ENCODE measurements at places on chromosomes 11 and 22.

- no peak for DNase-seq
These were observed 2.0 kb upstream of the RRAS2 start for GRCh38 chr11:14360976-14361375.

DNA sequence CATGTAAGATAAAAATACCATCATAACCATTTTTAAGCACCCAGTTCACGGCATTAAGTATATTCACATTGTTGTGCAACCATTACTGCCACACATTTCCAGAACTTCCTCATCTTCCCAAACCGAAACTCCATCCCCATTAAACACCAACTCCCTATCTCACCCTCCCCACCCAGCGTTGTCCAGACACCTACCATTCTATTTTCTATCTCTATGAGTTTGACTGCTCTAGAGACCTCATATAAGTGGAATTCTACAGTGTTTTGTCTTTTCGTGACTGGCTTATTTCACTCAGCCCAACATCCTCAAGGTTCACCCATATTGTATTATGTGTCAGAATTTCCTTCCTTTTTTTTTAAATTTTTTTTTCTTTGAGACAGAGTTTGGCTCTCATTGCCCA is 45.2 kb downstream of the PPFIA1 start:
- no peak for DNase-seq

- no peak for DNase-seq
These were observed 66.2 kb downstream of the AMBRA1 start for GRCh38 chr11:46527591-46528130.

GRCh38 chr11:65262381-65262680 is 569 bp downstream of the POLA2 start:
- DNase-seq: no peak

DNA sequence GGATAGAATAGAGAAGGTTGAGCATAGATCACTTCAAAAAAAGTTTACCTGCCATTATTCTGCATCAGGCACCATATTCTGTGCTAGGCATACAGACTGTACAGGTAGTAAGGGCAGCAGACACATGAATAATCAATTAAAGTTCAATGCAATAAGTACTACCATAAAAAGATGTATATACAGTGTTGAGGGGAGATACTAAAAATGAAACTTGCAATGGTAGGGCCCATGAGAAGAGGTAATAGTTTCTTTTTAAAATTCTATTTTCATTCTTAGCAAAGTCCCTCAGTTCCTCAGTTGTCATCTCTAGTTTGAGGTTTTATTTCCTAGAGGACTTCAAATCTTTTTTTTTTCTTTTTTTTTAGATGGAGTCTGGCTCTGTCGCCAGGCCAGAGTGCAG is 819.9 kb downstream of the FAM181B start:
- no peak for DNase-seq

GRCh38 chr11:69249311-69250185 is 44.4 kb upstream of the MYEOV start:
- no peak for DNase-seq

GRCh38 chr11:106421676-106422292 is 344.3 kb downstream of the AASDHPPT start:
- no peak for DNase-seq

DNA sequence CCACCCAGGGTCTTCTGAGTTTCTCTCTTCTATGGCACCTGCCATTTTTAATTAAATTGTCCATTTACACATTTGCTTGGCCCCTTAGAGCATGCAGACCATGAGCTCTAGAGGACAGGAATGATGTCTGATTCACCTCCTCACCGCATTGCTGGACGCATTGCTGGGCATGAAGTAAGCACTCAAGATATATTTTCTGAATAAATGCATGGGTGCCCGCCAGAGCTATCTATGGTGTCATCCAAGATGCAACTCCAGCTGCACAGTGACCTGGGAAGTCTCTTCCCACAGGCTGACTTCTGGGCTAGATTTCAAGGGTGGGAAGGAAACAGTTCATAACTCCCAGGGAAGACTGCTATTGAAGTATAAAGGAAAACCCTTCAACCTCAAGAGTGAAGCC is 66.6 kb upstream of the ASPHD2 start:
- no peak for DNase-seq

- no peak for DNase-seq
These were observed 25.3 kb downstream of the C11orf58 start for GRCh38 chr11:16763746-16764145.

DNA sequence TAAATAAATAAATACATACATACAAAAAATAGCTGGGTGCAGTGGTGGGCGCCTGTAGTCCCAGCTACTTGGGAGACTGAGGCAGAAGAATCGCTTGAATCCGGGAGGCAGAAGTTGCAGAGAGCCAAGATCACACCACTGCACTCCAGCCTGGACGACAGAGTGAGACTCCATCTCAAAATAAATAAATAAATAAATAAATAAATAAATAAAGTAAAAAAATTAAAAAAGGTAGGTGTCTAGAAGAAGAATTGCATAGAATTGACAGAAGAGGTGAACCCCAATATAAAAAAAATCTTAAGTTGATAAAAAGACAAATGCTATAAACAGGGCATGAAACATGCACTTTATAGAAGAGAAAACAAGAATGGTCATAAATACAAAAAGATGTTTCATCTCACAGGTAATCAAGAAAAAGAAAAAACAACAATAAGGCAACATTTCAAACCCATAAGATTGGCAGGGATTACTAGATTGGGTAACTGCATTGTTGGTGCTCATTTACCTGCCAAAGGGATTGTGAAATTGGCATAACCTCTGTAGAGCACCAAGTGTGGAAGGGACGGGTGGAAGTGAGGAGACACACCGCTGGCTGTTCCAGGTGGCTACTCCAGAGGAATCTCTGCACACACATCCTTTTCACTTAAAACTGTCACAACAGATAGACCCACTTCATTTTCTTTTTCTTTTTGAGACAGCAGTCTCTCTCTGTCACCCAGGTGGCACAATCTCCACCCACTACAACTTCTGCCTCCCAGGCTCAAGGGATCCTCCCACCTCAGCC is 44.7 kb downstream of the NF2 start:
- DNase-seq: no peak

DNA sequence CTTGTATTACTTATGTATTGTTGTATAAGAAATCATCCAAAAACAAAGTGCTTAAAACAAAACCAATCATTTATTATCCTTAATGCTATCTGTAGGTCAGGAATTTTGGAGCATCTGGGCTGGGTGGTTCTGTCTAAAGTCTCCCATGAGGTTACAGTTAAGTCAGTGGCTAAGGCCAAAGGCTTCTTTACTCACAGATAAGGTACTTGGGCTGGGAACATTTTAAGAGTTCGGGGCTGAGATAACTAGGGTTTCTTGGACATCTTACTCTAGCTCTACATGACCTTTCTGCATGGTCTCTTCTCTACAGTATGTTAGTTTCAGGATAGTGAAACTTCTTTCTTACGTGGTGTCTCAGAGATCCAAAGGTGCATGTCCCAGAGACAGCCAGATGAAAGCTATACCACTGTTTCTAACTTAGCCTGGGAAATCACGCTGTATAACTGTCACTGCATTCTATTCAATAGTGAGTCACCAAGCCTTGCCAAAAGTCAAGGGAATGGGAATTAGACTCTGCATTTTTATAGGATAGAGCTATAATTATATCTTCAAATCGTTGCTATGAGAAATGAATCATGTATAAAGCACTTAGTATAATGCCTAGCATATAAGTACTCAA is 29.6 kb downstream of the SOX6 start:
- DNase-seq: no peak

GRCh38 chr22:32760815-32761214 is 40.7 kb upstream of the TIMP3 start:
- DNase-seq: no peak

- DNase-seq: no peak
These were observed 2.9 kb downstream of the MICAL2 start for GRCh38 chr11:12113294-12113693.

All from activated naive CD4-positive, alpha-beta T cell (primary cell).